ENCODE measurements at places on chromosomes 12 and 14.

DNA sequence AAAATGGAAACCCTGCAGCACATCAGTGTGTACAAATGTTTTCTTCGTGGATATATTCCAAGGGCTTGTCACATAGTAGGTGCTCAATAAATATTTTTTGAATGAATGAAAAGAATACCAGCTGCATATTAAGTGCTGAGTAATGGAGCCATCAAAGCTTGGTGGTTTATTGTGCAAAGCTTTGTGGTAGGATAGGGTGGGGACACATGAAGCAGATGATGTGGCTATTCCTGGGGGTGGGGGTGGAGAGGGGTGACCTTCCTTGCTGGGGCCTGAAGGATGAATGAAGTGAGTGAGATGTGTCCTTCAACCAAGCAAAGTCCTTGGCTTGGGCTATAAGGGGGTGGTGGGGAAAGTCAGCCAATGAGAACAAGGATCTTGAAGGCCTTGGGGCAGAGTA is 4.3 kb upstream of the KRT81 start:
- DNase-seq: peak; percentile 2

- no peak for DNase-seq
Observed at GRCh38 chr12:125222876-125223275, 157.6 kb downstream of the AACS start.

- peak; percentile 25 for DNase-seq
Observed at GRCh38 chr12:75489613-75490210, 9.2 kb downstream of the GLIPR1 start.

- DNase-seq: no peak
Observed at GRCh38 chr12:130552483-130552996, 163.6 kb downstream of the RIMBP2 start.

GRCh38 chr12:89862511-89863445 is 154.1 kb upstream of the ATP2B1 start:
- no peak for DNase-seq

DNA sequence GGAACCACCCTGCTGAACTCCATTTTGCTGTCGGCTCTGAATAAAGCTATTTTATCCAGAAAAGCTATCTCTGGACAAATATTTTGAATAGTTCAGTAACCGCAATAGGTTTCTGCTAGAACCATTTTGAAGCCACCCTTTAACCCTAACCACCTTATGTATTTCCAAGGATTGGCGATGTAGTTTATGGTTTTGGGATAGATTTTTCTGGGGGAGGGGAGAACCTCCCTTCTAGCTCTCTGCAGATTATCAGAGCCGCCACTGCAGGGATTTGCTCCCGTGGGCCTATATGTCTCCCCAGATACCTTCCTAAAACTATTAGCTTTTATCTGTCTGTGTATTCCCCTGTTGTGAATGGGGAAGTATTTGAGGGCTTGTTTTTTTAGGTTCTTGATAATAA is 1.8 kb upstream of the TUBA1B start:
- no peak for DNase-seq

DNA sequence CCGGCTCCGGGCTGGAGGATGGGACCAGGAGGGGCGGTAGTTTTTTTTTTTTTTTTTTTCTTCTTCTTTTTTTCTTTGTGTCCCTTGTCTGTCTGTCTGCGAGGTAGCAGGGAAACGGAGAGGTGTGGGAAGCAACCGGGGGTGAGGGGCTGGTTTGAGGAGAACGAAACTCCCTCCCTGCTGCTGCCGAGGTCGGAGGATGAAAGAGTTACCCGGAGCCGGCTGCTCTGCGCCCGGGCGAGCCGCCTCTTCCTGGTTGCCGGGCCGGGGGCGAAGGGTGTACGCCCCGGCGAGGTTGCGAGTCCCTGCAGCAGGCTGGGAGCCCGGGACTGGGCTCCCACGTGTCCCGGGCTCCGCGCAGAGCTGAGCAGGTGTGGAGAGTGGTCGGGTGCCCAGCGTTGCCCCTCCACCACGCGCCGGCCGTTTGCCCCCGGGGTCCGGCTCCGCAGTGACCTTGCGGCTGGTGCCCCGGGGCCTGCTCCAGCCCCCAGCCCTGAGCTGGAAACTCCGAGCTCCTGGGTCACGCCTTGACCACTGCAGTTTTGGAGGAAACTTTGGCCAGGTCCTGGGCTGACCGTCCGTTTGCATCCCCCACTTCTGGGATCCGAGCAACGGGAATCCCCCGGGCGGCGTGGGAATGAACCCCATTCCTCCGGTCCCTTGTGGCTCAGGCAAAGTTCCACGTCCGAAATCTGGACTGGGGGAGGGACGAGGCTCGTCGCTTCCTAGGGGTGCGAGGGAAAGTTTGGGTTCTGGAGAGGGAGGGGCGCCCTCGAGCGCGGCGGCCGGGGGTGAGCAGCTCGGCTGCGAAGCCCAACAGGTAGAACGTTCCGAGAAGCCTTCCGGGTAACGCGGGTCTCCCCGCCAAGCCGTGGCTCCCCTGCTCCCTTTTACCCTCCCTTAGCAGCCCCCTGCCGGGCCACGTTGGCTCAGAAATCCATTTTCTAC is 1.3 kb downstream of the CHST11 start:
- peak; percentile 56 for DNase-seq

- DNase-seq: no peak
Observed at GRCh38 chr14:26870096-26870495, 272.3 kb upstream of the NOVA1 start.

GRCh38 chr14:33432407-33433023 is 493.8 kb downstream of the NPAS3 start:
- no peak for DNase-seq

DNA sequence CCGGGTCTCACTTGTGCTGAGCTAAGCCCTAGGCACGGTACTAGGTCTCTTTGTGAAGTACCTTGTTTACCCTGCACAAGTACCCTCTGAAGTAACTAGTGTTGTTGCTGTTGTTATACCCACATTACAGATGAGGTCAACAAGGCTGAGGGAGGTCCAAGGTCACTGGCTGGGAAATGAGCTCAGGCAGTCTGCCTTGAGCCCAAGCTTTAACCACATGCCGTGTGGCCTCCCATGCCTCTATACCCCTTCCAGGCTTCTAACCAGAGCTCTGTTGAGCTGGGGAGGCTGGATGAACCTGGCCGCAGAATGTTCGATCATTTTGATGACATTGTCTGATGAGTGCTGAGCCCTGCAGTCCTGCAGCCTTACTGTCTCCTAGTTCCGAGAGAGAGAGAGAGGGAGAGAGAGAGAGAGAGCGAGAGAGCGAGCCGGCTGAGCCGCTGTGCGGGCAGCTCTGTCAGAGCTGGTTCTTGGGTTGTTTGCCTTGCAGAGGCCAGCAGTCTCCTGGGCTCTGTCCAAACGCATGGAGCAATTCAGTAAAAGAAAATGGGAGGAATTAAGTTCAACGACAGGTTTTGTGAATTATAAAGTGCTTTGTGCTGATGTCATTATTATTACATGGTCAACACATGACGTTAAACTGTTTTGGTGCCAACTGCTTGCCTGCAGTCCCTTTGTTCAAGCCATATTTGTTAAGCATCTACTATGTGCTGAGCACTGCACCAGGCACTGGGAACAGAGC is 13.1 kb downstream of the JDP2 start:
- no peak for DNase-seq

DNA sequence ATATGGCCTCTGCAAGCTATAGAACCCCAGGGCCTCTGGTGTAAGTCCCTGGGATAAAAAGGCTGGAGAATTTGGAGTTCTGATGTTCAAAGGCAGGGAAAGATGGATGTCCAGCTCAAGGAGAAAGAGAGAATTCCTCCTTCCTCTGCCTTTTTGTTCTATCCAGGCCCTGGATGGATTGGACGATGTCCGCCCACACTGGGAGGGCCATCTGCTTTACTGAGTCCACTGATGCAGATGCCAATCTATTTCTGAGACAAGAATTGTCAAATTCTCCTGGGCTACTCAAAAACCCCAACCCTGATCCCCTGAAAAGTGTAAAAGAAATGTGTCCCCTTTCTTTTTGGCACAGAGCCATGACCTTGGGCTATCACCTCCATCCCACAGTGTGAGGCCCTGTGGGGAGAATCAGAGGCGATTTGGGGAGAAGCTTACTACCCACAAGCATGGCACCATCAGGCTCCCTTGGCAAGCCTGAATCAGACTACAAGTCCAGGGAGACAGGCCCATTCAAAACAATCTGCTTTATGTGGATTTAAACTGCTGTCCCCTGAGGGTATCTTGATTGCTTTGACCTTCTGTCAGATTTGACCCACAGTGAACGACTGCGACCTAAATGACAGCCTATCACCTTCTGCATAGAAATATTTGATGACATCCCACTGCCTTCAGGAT is 334.0 kb downstream of the NUAK1 start:
- no peak for DNase-seq

DNA sequence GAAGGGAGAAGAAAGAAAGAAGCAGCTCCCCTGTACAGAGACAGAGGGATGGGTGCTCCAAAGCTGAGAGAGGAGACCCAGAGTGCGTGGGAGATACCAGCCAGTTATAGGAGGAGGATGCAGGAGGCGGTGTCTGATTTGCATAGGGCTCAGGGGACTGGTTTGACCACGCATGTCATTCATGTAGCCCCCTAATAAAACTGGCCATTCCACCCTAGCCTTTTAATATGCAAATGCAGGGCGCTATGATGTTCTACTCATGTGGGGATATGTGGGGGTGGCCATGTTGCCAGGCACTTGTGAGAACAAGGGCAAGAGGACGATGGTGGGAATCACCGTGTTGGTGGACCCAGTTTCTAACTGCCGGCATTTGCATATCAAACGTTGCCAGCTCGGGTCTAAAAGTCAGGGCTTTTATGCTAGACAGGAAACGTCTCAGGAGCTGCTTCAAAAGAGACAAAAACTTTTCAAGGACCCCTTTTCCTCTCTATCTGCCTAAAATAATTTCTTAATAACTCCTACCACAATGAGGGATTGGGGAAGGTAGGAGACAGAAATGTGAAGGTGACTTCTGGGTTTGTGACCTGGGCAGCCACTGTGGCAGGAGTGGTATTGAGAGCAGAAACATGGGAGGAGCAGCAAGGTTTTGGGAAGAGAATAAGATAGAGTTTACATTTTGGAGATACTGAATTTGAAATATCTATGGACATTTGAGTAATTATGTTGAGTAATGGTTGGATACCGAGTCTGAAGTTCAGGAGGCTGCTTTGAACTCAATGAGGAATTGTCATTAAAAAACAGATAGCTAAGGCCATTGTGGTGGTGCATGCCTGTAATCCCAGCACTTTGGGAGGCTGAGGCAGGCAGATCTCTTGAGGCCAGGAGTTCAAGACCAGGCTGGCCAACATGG is 2.2 kb upstream of the ATXN3 start:
- DNase-seq: no peak

DNA sequence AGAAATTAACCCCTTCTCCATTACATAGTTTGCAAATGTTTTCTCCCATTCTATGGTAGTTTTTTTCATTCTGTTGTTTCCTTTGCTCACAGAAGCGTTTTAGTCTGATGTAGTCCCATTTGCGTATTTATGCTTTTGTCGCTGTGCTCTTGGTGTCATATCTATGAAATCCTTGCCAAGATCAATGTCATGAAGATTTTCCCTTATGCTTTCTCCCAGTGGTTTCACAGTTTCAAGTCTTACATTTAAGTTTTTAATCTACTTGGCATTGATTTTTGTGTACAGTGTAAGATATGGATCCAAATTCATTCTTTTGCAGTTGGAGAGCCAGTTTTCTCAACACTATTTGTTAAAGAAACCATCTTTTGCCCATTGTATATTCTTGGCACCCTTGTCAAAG is 357.6 kb downstream of the APAF1 start:
- DNase-seq: no peak

- DNase-seq: no peak
Observed at GRCh38 chr12:120677765-120678473, 9.0 kb upstream of the MLEC start.

DNA sequence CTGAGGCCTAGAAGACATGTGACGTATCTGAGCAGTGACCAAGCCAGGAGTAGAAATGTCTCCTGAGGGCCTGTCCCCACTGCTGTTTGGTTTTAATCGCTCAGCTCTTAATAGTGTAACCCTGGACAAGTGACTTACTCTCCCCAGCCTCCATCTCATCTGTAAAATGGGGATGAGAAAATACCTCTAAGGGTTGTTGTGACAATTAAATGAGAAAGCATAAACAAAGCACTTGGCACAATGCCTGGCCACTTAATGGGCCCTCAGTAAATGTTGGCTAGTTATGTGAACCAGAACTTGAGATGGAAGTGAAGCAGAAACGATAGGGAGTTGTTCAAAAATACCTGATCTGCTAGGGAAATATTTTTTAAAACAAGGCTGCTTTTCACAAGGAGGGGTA is 58.2 kb downstream of the HMGA2 start:
- no peak for DNase-seq

GRCh38 chr12:124823272-124823970 is 40.2 kb downstream of the SCARB1 start:
- DNase-seq: no peak

DNA sequence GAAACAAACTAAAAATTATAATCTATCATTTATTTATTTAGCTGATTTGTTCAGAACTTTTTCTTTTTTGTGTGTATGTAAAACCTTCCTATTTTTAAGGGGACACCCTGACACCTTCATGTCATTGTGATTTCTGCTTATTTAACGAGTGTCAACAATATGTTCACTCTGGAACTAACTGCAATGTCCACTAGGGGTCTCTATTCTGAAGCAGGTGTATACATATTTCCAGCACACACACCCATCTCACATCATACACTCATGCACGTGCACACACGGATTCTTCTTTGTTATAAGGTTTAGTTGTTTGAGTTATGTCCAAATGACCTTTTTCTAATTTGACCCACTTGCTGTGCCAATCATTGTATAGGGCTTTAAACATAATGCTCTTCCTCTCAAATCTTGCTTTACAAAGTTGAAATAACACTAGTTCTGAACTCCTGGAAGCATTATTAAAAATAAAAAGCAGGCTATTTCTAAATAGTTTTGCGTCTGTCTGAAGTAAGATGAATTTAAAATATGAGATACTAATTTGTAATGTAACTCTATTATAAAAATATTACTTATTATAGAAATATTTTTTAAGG is 15.5 kb downstream of the E2F7 start:
- DNase-seq: no peak

DNA sequence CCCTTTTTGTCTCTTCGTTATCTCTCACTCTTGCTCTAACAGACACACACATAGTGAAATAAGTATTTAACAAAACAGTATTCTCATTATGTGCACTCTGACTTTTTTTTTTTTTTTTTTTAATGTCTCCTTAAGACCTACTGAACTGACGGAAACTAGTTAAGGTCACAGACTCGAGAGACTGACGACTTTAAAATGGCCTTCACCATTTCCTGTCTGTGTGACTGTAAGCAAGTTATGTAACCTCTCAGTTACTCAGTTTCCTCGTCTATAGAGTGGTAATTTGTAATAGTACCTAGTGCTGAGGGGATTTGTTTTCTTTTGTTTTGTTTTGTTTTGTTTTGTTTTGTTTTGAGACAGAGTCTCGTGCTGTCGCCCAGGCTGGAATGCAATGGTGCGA is 284.8 kb downstream of the FBXL14 start:
- DNase-seq: no peak

- peak; percentile 85 for DNase-seq
Observed at GRCh38 chr12:131132118-131132892, 178.6 kb downstream of the ADGRD1 start.

Data from stimulated activated CD4-positive, alpha-beta T cell treated with anti-CD3 and anti-CD28 coated beads, Interleukin-2, amount 100 ng/mL, for 24 hours (primary cell).